ENCODE measurements at places on chromosomes 16 and 17.

GRCh38 chr17:17541640-17542001, 45.4 kb upstream of the RASD1 start:
- DNase-seq: no peak

- no peak for DNase-seq
These were observed 93.5 kb downstream of the WWOX start for GRCh38 chr16:78192734-78193488.

- DNase-seq: no peak
These were observed 3.5 kb downstream of the ZFPM1 start for GRCh38 chr16:88456356-88457292.

DNA sequence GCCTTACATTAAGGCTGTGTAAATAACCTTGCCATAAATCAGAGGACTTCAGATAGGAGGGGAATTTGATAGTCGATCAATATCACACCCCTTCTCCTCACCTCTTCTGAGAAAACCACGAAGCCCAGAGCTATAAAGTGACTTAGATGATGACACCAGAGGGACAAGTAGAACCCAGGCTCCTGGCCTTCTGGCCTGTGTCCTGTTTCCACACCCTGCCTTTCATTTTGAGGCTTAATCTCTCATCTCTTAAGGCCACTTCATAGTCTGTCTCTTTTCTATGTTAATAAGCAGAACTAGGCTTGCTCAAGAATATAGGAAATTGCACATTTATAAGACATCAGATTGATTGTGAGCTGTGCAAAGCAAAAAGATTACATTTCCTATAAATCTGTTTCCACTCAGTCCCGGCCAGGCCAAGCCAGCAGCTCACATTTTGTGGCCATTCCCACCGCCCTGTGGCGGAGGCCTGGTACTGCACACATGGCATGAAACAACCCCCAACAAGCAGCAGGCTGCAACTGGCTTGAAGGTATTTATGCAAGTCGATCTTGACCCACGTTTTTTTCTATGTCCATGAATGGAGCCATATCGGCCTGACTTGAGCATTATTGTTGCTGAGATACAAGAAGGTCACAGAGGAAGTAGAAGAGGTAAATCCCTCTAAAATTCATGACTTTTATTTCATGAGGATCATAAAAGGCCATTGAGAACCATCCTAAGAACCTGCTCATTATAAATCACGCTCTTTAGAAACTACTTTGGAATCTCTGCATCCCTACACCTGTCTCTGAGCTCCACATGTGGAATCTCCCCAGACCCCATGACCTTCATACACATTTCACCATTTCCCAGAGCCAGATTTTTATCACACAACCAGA, 93.7 kb downstream of the PMP22 start:
- DNase-seq: peak; percentile 47

- peak; percentile 93 for DNase-seq
These were observed at the start of gene OSGIN1 for GRCh38 chr16:83952940-83953795. Gene OSGIN1 (plus strand): TSS chr16:83953240. CDS start chr16:83957672, 4,432 bp downstream.

DNA sequence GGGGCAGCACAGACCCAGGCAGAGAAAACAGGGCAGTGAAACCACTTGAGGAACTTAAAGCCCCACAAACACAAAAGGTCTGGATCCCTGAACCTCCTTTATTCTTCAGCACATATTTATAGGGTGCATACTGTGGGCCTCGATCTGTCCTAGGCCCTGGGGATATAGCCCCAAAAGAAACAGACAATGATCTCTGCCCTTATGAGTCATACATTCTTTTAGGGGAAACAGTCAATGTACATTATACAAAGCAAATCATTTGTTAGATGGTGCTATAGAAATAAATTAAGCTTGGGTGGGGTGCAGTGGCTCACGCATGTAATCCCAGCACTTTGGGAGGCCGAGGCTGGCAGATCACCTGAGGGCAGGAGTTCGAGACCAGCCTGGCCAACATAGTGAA, 10.0 kb upstream of the HES7 start:
- DNase-seq: no peak

DNA sequence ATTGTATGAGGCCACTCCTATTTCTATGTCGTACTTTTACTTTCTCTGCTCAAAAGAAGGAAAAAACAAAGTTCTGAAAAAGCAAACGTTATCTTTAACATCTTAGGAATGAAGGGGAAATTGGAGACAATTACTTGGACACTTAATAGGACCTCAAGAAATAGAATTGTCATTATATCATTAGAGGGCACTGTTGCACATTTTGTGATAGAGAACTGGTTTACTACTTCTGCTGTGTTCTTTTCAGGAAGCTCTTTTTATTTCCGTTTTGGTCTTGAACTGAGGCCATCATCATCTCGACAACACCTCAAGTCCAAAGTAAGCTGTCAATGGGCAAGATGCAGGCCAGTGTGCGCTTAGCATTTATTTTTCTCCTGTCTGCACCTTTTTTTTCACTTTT, 14.6 kb downstream of the COG4 start:
- no peak for DNase-seq

- no peak for DNase-seq
These were observed 29.6 kb downstream of the RGS9 start for GRCh38 chr17:65166787-65167186.

- peak; percentile 75 for DNase-seq
These were observed 54.8 kb downstream of the VMP1 start for GRCh38 chr17:59762049-59762823.

DNA sequence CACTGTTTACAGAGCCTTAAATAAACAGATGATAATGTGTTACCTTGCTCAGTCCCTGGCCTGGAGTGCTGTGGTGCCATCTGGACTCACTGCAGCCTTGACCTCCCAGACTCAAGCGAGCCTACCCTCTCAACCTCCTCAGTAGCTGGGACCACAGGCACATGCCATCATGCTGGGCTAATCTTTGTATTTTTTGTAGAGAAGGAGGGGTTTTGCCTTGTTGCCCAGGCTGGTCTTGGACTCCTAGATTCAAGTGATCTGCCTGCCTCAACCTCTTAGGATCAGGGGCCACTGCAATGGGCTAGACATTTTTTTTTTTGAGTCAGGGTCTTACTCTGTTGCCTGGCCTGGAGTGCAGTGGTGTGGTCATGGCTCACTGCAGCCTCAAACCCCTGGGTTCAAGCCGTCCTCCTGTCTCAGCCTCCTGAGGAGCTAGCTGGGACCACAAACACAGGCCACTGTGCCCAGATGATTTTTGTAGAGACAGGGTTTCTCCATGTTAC, 5.0 kb upstream of the NAGLU start:
- DNase-seq: no peak

DNA sequence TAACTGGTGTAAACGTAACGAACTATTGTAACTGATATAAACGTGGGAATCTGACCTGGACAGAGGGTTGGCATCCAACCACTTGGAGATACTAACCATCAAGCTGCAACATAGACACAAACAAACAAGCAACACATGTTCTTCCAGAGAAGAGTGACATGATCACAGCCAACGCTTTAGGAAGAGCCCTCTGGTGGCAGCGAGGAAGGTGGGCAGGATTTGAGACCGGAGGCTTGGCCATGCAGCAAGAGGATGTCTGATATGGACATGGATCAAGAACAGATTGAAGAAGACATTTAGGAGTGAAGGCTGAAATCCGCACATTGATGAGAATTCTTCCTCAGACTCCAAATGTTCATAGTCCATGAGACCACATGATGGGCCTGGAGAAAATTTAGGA, 40.3 kb upstream of the TNRC6A start:
- DNase-seq: peak; percentile 57

DNA sequence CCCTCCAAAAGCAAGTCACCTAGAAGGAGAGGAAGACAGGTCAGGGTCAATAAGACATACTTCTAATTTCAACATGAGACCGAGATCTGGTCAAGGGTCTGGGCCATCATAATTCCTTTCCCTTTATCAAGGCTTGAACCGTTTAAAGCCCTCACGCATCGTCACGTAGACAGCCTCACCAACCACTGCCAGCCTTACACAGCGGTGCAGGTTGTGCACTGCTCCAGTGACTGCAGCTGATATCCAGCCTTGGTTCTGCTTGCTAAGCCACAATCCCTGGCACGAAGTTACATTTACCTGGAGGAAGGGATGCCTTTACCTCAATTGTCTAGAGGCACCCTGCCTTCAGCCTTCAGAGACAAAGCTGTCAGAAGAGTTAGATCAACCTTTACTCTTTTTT, 85.1 kb downstream of the MYH11 start:
- no peak for DNase-seq

DNA sequence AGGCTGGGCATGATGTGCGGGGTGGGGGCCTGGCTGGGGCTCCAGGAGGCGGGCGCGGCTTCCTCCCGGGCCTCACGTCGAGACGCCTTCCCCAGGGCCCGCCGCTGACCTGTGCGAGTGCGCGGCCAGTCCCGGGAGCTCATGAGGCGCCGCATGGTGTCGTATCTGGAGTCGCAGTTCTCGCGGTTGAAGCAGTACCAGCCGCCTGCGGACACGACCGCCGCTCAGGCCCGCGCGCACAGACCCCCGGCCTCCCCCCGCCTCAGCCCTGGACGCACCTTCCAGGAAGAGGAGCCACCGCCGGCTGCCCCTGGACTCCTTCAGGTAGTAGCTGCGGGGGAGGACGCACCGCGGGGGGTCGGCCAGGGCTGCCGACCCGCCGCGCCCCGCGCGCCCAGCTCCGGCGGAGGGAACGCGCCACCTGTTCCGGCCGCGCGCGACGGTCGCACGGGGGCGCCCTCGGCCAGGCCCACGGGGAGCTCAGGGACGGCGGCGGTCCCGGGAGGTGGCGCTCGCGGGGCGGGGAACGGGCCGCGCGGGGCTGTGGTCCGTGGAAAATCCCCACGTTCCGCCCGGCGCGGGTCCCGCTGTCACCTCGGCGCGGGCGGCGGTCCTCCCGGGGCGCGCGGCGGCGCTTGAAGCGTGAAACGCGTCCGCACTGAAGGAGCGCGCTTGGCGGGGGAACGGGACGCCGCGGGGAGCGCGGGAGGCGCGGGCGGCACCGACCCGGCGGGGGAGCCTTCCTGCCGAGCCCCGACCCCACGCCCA, 1.4 kb downstream of the NOTUM start:
- no peak for DNase-seq

DNA sequence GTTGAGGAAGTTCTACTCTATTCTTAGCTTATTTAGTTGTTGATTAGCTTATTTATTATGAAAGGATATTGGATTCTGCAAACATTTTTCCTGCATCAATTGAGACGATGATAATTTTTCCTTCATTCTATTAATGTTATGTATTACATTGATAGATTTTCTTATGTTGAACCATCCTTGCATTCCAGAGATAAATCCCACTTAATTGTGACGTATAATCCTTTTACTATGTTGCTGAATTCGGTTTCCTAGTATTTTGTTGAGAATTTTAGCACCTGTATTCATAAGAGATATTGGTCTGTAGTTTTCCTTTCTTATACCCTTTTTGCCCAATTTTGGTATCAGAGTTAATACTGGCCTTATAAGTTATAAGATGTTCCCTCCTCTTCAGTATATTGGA, 47.6 kb upstream of the BRD7 start:
- no peak for DNase-seq

- no peak for DNase-seq
These were observed 60.4 kb downstream of the PLXDC1 start for GRCh38 chr17:39090908-39091665.

- DNase-seq: no peak
These were observed 10.3 kb upstream of the AKAP10 start for GRCh38 chr17:19987897-19988296.

DNA sequence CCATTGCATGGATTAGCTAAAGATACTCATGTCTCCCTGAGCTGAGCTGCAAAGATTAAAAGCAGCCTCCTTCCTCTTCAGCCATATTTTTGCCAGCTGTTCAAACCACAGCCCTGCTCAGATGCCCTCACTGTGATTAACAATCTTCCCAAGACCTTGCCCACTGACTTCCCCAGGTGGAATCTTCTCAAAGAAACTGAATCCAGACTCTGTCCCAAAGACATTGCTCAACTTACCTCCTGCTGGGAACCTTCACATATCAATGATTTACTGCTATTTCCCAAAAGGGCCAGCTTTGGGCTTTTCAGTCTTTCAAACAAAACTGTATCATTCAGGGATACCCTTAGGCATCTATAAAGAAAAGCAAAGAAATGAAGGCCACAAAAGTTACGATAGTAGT, 9.2 kb downstream of the C17orf67 start:
- DNase-seq: no peak

- no peak for DNase-seq
These were observed 9.4 kb upstream of the HEATR6 start for GRCh38 chr17:60087882-60088669.

GRCh38 chr16:27383556-27384243, 18.3 kb upstream of the IL21R start:
- no peak for DNase-seq

DNA sequence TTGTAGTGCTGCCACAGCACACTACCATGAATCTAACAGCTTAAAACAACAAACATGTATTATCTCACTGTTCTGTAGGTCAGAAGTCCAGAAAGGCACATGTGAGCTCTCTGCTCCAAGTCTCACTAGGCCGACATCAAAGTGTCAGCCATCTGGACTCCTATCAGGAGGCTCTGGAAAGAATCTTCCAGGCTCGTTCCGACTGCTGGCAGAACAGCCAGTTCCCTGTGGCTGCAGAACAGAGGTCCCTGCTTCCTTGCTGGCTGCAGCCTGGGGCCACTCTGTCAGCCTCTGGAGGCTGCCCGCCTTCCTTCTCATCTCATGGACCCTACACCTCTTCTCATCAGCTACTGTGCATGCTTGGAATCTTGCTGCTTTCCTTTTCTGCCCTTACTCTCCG, 168.9 kb downstream of the CBLN1 start:
- no peak for DNase-seq

DNA sequence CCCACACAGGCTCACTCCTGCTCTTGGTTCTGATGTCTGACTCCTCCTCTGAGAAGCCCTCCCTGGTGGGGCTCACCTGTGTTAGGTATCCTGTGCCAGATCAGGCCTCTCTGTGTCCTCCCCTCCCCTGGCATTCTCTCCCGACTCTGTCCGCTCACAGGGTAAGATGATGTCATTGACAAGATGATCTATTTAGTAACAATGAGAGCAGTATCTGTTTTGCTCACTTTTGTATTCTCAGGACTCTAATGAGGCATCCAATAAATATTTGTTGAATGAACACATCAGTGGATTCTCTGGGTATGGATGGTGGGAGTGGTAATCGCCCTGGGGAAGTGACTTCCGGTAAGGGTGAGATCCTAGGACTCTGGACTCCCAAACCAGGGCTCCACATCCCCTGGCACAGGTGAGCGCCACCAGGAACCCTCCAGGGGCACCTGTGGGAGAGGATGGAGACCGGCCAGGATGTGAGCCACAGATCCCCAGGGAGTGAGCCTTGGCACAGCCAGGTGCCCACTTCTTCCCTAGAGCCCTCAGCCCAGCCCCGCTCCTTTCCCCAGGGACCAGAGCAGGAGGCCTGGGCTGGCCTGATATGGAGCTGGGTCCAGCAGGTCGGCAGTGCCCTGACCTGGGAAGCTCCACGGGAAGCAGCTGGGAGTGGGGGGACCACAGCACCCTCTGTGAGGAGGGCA, 5.4 kb upstream of the HAP1 start:
- DNase-seq: no peak

All from HCT116 (cell line).